ENCODE measurements at places on chromosomes 6 and 20. TPM values are rescaled to one million over a fixed set of nuclear protein-coding genes. Genes with fewer than 3 reads are reported as not detected.

DNA sequence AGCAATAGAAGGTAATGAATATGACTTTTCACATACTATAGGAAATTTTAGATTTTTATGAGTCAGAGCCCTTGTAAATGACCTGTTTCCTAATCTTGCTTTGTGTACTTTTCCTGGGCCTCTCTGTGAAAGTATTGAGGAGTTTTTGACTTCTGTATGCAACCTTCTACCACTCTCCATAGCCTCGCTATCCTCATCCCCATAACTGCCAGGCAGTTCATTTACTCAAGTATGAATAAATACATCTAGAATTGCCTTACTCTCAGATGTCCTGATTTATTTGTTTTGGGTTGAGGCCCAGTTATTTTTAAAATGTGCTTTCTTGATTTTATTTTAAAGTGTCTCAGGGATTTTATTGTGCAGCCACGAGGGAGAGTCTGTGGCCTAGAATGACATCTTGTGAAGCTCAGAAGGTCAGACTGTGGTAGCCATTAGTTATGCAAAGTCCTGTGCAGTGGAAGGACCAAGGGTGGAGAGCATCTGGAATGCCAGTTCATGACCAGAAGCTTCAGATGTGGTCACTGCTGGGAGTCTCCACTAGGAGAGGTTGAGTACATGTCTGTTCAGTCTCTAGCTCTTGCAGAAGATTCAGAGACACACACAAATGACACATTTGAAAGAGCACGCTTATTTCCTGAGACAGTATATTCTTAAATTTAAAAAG is 346.2 kb upstream of the IMPG1 start:
- DNase-seq: no peak

DNA sequence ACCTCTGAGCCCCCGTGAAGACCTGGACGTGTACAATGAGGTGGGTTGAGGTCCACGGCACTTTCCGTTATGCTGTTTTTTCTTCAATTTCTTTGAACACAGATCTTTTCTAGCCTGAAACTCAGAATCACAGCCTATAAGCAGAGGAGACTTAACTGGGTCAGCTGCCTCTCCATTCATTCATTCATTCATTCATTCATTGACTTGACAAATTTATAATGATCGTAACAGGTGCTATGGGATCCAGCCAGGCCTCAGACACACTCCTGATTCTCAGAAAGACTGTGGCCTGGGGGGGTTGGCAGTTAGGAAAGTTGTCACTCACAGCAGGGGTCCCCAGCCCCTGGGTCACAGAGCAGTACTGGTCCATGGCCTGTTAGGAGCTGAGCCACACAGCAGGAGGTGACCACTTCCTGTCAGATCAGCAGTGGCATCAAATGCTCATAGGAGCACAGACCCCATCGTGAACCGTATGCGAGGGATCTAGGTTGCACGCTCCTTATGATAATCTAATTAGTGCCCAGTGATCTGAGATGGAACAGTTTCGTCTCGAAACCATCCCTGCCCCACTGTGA is 38.6 kb upstream of the IRF4 start:
- DNase-seq: no peak

The SLC22A23 gene
- total RNA-seq: 18.5 TPM

GRCh38 chr6:32436995-32437836 is 2.5 kb upstream of the HLA-DRA start:
- DNase-seq: peak; percentile 34
